ENCODE measurements at places on chromosomes 7 and 10. TPM values are rescaled to one million over a fixed set of nuclear protein-coding genes. Genes with fewer than 3 reads are reported as not detected.
A peak's percentile ranks its signal among the peaks of the same experiment; 100 is the strongest.

GRCh38 chr7:88842201-88842600, 46.7 kb upstream of the TEX47 start:
- no peak for DNase-seq

DNA sequence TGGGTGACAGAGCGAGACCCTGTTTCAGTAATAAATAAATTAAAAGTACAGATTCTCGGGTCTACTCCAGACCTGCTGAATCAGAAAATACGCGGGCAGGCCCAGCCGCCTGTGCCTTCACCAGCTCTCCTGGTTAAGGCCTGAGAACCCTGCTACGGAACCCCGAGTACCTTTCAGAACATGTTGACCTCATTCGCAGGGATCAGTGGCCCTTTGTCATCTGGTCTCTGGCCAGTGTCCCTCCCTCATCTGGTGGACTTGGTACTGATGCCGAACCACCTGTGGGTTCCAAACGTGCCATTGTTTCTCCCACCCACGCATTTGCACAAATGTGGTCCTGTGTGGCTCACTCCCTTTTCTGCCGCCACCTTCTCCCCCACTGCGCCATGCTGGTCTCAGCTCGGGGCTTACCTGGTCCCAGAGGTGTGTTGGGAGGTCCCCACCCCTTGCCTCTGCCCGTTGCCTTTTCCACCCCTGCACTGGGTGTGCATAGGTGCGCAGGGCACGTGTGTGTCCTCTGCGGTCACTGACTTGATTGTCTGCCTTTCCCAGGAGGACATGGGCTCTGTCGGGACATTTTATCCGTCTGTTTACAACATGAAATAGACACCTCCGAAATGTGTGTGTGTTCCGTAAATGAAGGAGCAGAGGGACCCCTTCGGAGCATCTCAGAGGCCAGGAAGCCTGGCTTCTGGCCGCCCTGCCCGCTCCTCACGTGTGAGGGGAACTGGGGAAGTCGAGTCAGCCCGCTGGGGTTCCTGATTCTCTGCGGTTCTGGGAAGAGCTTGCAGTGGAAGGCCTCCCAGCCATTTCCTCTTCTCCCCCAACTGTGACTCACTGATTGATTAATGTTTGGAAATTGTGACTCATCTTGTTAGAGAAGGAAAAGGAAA, 135.2 kb downstream of the CUX1 start:
- DNase-seq: no peak

DNA sequence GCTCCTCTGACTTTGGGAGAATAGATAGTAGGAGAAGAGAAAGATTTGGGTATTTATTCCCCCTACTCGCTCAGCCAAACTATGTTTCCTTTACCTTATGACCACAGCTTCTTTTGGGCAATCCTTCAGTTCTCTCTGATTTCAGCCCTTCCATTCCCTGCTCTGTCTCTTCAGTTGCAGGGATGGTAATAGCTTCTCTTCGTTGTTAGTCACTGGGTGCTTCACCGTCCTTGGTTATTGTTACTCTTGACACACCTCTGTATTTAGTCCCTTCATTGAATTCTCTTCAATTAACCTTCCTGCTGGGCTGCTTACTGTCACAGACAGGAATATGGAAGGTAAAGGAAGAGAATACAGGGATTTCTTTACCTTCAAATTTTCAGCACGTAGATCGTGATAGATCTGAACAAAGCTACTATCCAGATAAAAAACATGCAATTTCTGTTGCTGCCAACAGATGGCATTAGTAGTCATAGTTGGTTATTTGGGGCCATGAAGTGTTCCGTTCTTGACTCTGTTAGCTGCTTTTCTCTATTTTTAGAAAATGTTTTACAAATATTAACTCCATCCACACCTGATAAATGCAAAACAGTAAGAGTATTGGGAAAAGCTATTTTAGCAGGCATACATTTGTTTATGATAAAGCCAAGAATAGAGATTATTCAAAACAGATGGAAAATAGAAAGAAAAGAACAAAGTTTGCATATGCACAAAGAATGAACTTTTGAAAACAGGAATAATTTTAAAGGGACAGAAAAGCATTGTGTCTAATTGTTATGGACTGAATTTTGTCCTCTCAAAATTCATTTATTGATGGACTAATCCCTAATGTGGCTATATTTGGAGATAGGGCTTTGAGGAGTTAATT, 14.0 kb upstream of the PTTG1IP2 start:
- peak; percentile 65 for DNase-seq

- DNase-seq: no peak
Observed at GRCh38 chr7:126606331-126606730, 646.4 kb downstream of the GRM8 start.

GRCh38 chr10:117215079-117215478, 17.8 kb downstream of the KCNK18 start:
- no peak for DNase-seq

DNA sequence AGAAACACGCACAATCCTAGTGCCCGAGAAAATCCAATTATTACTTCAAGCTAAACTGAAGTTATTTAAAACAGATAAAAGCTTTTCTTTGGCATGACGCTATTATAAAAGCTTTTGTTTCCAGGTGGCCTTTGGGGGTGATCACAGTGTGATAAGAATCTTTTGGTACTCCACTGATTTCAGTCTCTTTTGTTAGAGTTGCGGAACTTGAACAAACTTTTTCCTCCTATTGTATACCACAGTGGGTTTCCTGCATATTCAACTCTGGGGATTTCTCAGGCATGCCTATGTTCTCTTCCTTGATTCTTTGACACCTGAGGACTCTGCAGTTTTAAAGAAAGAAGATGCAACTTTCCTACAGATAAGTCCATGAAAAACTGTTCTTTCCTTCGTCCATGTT, 99.7 kb upstream of the PITRM1 start:
- no peak for DNase-seq

- DNase-seq: peak; percentile 79
Observed at GRCh38 chr7:151013733-151014497, 10.4 kb downstream of the ATG9B start.

The CPEB3 gene
- polyA plus RNA-seq: 3.3 TPM

The TLX1 gene
- polyA plus RNA-seq: not detected

The RBM20 gene
- polyA plus RNA-seq: 5.3 TPM

The GRM8 gene
- 10.4 TPM for polyA plus RNA-seq

The EPO gene
- 0.20 TPM for polyA plus RNA-seq
